ENCODE measurements at places on chromosomes 5 and 9. TPM values are rescaled to one million over a fixed set of nuclear protein-coding genes. Genes with fewer than 3 reads are reported as not detected.
A peak's percentile ranks its signal among the peaks of the same experiment; 100 is the strongest.

Gene RXRA
- total RNA-seq, result 29.6 TPM

Gene OBP2B
- 0.30 TPM for total RNA-seq

Gene OXCT1
- total RNA-seq, result 32.5 TPM

Gene DCANP1
- total RNA-seq, result not detected

- DNase-seq, result no peak
Measured at GRCh38 chr5:58335518-58335917, 124.4 kb downstream of the PLK2 start.

- DNase-seq, result no peak
Measured at GRCh38 chr9:110007477-110008270, 200.3 kb downstream of the C9orf152 start.

- DNase-seq, result no peak
Measured at GRCh38 chr9:116842658-116843057, 155.6 kb downstream of the TRIM32 start.

GRCh38 chr5:42634575-42634974 lies 122.0 kb upstream of the CCDC152 start:
- no peak for DNase-seq

DNA sequence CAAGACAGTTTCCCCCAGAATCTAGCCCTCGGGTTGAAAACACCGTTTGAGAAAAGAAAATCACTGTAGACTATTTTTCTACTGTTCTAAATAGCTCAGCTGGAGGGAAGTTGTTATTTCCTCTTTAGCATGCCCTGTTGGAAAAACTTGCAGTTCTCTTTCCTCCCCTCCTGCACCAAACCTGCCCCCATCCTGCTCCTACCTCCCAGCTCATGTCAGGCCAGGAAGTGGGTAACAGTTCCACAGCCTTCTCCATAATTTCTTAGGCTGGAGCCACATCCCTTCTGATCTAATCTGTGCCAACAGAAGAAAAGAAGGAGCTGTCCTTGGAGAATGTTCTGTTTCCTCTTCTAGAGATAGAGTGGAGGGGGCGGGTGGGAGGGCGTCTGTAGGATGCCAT lies 437.7 kb downstream of the SPOCK1 start:
- DNase-seq, result no peak

GRCh38 chr9:71233646-71234045 lies 112.2 kb upstream of the TRPM3 start:
- no peak for DNase-seq

DNA sequence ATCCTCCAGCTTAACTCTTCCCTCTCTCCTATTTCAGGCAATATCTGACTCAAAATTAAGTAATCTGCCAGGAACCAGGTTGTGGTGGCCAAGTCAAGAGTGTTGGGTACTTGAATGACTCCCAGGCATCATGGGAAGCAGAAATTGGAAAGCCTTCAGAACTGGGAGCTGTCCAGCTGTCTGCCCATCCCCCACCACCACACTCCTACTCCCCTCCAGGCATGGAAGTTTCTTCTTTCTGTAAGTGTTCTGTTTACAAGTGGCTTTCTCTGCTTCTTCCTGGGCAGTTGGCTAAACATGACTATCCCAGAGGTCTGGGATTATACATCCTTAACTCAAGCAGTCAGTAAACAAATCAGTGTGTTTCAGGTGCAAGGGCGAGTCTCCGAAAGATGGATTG lies 14.6 kb upstream of the PBX3 start:
- no peak for DNase-seq

DNA sequence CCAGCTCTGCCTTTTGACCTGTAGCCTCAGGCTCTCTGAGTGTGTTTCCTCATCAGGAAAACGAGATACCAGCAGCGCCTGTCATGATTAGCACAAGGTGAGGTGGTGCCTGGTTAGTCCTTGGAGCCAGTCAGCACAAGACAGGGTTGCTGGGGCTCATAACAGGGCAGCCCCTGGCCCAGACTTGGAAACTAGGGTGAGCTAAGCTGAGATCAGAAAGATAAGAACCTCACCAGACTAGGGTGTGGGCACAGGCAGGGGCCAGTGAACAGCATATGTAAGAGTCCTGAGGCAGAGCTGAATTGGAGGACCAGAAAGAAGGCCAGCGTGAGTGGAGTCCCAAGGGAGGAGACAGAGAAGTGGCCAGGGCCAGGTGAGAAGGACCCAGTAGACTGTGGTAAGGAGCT lies 42.7 kb upstream of the FUBP3 start:
- no peak for DNase-seq

DNA sequence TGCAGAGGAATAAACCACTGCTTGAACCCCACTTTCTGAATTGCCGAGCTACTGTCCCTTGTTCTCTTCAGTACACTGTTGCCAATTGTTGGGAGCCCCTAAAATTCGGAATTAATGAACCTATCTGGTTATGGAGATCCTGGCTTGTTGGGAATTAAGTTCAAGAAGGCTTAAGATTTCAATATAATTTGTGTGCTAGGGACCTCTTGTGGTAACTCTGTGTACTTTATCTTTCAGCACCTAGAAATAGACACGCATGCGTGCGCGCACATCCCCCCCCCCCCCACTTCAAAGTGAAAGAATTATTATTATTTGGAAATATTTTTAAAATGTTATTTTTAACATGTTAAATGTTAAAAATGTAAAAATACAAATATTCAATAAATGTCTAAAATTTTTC lies 53.3 kb upstream of the FAM169A start:
- peak; percentile 51 for DNase-seq

DNA sequence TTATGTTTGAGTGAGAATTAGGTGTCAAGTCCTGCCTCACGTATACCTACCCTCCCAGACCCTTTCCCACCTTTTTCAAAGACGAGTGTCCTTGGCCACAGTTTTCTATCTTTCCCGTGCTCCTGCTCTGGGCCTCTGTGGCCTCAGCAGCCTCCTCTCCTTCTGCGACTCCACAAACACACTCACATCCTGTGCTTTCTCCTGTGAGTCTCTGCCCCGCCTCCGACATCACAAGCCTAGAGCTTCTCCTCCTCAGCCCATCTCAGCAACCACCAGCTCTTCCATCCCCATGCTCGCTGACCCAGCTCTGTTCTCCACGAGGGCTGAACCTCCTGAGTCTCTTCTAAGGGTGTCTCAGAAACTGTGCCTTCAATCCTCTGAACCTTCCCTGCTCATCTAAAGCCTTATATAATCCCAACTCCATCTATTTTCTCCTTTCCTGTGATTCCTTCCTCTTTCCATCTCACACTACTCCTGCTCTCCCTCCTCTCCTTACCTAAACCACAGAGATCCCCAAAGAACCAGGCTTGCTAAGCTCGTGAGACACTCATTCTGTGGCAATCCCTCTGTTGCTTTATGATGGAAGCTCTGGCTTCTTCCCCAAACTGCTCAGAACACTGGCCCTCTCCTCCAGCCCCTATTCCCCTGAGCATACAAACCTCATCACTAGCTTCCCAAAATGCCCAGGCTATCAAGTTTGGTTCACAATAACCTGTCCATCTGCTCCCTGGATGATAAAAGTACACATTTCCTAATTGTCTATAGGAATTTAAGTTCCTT lies 55.2 kb downstream of the RASEF start:
- no peak for DNase-seq

DNA sequence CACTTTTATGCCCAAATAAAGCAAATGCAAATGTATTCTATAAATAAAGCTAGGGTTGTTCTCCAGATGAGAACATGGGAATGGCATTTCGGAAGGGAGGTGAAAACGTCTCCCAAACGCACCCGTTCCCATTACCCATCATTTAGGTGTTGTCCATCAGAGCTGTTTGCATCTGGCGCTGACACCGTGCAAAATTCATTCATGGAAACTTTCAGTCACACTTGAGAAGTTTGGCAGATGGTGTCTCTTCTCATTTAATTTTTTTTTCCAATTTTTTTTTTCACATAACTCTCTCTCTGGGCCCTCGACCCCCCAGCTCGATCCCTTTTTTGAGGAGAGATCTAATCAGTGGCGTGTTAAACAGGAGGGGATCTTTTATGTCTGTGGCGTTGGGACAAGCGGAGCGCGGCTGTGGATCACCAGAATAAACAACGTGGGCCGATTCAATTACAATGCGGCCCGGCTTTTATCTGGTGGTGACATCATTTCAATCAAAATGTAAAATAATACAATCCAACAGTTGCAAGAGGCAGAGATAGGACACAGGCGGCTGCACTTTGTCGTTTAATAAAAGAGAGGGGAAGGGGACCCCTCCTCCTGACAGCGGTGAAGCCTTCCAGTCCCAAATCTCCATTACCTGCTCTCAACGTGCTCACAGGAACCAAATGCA lies 246.1 kb upstream of the IRX4 start:
- DNase-seq, result peak; percentile 11
